ENCODE measurements at places on chromosomes 16 and 17.

DNA sequence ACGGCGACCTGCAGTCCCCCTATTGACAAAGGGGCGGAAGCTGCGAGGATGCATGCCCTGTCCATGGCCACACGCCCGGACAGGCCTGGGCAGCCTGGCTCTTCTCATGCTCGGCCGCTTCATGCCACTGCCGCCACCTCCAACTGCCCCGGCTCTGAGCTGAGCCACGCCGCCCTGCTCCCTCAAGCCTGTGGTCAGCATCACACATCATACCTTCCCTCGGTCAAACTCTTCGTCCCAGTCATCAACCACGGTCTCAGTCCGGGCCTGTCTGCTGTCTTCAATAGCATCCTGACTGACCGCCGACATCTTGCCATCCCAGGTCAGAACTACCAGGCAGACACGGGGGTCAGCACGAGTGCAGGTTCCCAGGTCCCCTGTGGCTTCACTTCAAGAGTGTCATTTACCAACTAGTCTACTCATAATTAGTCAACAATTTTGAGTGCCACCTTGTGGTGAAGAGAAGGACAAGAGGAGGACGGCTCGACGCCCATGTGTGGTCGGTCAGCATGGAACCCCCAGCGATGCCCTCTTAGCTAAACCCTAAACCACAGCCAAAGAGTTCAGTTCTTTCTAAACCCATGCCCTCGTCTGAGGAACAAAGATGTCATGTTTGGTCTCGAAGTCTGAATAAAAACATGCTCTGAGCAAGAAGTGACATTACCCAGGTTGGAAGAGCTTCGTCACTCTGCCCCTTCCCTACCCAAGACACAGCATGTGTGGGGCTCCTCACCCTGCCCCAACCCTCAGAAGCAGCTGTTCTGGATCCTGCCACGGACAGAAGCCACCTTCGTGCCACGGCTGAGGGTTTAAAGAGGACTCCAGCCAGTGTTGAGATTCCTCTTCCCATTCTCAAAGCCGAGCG is 16.9 kb upstream of the CYTH1 start:
- DNase-seq = no peak

DNA sequence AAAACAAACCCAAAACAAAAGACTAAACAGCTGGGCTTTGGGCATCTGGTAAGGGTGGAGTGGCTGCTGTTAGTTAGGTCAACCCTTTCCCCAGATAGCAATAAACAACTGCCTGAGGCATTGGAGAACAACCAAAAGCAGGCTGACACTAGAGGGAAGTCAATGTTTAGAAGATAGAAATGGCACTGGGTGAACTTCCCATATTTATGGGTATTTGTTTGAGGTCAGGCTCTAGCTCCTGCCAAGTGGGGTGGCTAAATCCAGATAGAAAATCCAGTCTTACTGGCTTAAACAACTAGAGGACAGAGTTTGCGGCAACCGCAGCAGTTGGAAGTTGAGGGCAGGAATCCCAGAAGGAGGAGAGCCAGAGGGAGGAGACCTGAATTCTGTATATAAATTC is 79.4 kb downstream of the SDK2 start:
- no peak for DNase-seq

DNA sequence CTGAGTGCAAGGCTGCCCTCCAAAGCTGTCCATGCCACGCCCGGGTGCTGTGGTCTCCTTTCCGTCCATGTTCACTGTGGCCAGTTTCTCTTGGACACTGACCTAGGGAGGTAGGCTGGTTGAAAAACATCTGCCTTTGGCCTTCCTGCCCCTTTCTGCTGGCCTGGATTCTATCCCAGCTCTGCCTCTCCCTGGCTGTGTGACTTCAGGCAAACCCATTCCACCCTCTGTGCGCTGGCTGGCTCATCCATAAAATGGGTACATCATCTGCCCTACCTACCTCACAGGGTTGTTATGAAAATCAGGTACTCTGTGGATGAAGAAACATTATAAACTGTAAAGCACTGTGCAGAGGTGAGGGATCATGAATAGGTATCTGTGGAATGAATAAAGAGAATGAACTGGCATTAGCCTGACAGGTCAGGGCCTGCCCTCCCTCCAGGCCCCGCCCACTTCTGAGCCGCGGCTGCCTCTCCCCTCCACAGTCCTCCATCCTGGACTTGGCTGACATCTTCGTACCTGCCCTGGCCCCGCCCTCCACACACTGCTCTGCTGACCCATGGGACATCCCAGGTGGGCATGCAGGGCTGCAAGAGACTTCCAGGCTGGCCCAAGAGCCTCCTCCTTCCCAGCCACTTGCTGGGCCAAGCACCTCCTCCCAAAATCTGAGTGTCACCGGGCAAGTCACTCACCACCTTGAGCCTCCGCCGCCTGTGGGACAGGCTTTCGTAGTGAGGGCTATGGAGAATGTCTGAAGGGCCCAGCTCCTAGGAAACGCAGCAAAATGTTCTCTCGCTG is 7.0 kb upstream of the SPATA20 start:
- no peak for DNase-seq

GRCh38 chr16:87012954-87013938 is 303.9 kb downstream of the C16orf95 start:
- no peak for DNase-seq

GRCh38 chr17:14942526-14943190 is 322.5 kb downstream of the PMP22 start:
- no peak for DNase-seq

- no peak for DNase-seq
These were observed 110.0 kb downstream of the LITAF start for GRCh38 chr16:11476676-11477075.

GRCh38 chr16:1788708-1789100 is 4.8 kb downstream of the IGFALS start:
- DNase-seq = peak; percentile 76

DNA sequence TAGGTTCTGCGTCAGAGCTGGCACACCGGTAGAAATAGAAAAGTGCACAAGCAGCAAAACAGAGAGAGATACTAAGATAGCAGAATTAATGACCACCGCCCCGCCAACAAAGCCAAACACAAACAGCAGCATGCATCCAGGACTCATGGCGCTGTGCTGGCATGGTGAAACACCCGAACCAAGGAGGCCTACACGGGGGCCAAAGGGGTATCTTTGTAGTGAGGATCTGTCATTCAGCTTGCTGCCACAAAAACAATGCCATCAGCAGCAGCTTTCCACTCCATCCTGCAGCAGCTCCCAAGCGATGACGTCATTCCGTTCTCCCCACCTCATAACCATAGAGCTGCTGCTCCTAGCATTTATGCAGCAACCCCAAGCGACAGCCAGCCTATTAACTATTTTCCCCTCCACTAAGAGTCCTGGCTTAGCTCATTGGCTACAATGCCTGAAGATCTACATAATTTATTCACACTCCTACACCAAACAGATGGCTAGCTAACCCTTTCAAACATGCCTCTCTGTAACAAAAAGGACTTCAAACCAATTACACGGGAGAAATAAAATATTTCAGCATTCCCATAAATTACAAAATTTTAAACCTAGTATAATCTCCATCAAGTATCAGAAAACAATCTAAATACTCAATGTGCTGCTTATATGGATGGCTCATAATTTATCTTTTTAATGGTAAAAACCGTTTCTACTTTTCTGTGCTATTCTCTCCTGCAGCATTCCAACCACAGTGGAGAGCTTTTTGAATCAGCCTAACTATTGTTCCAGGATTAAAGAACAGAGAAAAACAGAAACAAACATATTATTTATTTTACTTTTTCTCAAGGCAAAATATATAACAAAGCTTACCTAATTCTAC is 73.9 kb downstream of the SPAG9 start:
- DNase-seq = peak; percentile 83

DNA sequence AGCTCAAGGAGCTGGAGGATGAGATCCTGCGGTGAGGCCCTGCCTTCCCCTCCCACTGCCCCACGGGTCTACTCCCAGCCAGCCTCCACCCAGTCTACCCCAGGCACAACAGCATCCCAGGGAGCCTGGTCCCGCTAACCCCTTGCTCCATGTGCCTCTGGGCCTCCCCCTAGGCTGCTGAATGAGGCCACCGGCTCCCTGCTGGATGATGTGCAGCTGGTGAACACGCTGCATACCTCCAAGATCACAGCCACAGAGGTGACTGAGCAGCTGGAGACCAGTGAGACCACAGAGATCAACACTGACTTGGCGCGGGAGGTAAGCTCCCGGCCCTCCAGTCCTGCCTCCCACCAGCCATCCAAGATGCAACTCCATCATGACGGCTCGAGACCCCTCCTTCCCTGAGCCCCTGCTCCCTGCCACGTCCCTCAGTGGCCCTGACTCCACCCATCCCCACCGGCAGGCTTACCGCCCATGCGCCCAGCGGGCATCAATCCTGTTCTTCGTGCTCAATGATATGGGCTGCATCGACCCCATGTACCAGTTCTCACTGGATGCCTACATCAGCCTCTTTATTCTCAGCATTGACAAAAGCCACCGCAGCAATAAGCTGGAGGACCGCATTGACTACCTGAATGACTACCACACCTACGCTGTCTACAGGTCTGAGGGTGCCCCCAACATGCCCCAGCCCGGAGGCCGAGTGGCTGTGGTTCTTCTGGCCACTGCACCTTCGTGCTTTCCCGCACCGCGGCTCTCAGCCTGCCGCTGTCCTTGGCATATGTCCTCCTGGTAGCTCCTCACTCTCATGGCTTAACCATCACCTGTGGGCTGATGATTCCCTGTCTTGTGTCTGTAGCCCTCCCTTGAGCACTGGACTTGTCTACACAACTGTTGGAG is 15.0 kb upstream of the KDM6B start:
- peak; percentile 71 for DNase-seq

- no peak for DNase-seq
These were observed 112.9 kb downstream of the ANKRD11 start for GRCh38 chr16:89377453-89377848.
